Fibroblast of the aortic adventitia (primary cell): ENCODE measurements at places on chromosomes 6 and 20.

GRCh38 chr6:20148433-20148832 lies 63.8 kb downstream of the MBOAT1 start:
- DNase-seq: no peak

- peak; percentile 52 for DNase-seq
These were observed 31.9 kb downstream of the ARID1B start for GRCh38 chr6:156809034-156809433.

- DNase-seq: peak; percentile 94
These were observed 18.1 kb downstream of the TUBB2B start for GRCh38 chr6:3209114-3210023.

- no peak for DNase-seq
These were observed 24.7 kb downstream of the WDR27 start for GRCh38 chr6:169677096-169677495.

DNA sequence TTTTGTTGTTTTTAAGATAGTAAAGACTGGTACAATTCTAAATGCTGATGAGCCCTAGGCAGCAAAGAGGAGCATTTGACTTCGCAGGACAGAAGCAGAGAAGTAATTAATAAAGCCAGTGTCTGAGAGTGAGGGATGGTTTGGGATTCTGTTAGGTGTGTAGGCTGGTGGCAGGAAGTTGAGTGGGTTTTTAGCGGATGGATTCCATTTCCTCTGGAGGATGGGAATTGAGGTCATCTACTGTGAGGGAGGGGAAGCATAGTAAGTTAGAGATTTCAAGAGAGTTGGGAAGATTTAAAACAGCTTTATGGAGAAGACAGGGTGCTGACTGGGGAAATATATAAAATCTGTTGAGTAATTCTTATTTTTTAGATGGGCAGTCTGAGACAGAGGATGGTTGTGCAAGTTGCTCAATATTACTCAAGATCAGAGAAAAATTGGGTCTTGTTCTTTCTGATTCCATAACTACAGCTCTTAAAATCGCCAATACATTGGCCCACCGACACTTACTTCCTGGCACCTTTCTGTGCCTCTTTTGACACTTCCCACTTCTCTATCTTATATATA lies 48.8 kb downstream of the PRL start:
- DNase-seq: peak; percentile 29

- no peak for DNase-seq
These were observed 2.1 kb upstream of the HLA-DOB start for GRCh38 chr6:32818867-32819266.

- no peak for DNase-seq
These were observed 6.0 kb upstream of the ZDHHC14 start for GRCh38 chr6:157374889-157375443.

DNA sequence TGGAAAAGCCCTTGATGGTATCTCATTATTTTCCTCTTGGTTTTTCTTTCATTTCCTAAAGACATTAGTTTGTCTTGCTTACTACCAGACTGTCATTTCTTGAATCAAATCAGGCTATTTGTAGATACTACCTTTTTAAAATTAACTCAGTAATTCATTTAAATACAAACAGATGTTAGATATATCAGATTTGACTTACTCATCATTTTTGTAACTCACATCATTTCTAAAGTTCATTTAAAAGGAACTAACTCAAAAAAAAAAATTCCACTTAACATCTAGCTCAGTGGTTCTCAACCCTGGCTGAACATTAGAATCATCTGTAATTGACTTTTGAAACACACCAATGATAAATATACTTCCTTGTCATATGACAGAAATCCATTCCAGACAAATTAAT lies 48.2 kb upstream of the TINAG start:
- DNase-seq: no peak

GRCh38 chr20:2114990-2115681 lies 13.5 kb downstream of the STK35 start:
- peak; percentile 90 for DNase-seq

DNA sequence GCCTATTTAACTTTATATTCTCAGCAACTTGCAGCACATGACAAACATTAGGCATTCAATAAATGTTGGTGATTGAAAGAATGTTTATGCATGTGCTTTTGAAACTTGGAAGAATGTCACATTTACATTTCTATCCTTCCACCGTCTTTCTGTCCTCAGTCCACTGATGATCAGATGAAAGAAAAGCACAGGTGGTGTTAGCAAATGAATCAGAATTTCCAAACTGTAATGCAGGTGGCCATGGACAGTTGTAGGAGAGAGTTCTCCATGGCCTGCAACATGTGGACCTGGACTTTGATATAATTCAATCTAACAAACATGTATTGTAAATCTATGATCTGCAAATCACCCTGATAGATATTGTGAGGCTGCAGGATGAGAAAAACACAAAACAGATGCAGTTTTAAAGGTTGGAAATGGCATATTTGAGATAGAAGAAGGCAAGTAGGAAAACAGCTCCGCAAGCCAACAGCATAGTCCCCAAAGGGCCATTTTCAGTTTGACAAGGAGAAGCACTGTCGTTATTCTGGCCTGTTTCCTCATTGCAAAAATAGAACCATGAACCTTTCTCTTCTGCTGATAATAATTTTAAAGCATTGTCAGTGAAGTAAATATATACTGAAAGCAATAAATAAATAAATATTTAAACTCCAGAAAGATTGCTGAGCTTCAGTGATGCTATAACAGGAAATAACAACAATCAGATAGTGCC lies 119.4 kb downstream of the AIG1 start:
- DNase-seq: no peak

DNA sequence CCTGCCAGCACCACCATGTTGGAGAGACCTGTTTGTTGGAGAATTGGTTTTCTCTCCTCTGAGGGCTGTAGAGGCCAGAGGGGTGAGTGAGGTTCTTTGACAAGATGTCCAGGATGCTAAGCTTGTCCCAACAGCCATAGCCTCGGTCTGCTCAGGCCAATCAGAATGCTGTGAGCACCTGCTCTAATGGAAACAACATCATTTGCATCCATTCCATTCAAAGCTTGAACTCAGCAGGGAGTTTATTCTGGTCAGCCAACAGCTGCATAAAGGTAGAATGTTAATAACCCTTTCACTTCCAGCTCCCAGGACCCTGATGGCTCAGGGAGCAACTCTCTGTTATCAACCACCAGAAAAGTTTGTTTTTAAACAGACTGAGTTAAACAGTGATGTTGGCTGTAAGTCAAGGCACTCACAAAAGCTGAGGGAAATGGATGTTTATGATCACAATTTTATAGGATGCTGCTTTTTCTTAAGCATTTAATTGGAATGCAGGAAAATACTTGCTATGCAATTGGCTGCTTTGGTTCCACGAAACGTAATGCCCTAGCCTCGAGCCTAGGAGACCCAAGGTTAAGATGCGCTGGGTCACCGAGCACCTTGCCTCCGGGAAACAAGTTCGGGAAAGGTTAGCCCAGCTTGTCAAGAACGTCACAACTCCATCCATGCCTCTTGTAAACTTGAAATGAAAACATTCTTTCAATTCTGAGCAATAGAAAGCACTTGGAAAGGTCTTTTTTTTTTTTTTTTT lies 155.2 kb downstream of the NFATC2 start:
- DNase-seq: no peak

DNA sequence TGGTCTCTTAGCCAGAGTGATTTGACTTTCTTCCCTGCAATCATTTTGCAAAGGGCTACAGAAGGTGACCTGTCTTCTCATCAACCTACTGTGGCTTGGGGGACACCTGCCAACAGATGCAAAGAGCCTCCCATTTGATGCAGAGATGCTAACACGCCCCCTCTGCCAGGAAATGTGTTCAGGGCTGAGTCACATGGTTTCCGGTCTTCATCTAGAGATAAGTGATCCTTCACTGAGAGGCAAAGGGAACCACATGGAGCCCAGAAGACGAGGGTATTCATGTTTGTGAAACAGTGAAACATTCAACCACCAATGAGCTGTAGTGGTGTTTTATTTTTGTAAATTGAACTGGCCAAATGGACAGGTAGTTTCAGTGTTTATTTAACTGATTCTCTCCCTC lies 109.0 kb upstream of the RIN2 start:
- DNase-seq: no peak

GRCh38 chr6:2523061-2523460 lies 227.7 kb downstream of the MYLK4 start:
- no peak for DNase-seq

GRCh38 chr20:37479266-37479665 lies 41.8 kb upstream of the NNAT start:
- no peak for DNase-seq

GRCh38 chr20:40743141-40743775 lies 54.2 kb upstream of the MAFB start:
- no peak for DNase-seq

- DNase-seq: no peak
These were observed 411.0 kb downstream of the C6orf118 start for GRCh38 chr6:164898412-164898811.

DNA sequence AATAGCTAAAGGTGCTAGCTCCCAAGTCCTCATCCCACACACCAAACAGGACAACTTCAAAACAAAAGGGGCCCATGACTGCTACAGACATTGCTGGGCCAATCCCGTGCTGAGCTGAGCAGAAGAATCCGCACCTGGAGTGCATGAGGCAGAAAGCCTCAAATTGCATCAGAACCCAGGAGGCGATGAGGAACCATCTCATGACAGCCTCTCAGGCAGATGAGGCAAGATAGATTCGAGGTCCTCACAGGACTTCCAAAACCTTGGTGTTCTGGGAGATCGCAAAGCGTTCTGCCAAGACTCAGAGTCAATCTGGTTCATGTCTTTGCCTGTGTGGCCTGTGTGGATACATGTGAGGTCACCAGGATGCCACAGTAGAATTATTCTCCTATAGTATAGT lies 32.8 kb upstream of the SSTR4 start:
- DNase-seq: no peak

GRCh38 chr6:56734335-56734734 lies 91.6 kb upstream of the DST start:
- DNase-seq: no peak

DNA sequence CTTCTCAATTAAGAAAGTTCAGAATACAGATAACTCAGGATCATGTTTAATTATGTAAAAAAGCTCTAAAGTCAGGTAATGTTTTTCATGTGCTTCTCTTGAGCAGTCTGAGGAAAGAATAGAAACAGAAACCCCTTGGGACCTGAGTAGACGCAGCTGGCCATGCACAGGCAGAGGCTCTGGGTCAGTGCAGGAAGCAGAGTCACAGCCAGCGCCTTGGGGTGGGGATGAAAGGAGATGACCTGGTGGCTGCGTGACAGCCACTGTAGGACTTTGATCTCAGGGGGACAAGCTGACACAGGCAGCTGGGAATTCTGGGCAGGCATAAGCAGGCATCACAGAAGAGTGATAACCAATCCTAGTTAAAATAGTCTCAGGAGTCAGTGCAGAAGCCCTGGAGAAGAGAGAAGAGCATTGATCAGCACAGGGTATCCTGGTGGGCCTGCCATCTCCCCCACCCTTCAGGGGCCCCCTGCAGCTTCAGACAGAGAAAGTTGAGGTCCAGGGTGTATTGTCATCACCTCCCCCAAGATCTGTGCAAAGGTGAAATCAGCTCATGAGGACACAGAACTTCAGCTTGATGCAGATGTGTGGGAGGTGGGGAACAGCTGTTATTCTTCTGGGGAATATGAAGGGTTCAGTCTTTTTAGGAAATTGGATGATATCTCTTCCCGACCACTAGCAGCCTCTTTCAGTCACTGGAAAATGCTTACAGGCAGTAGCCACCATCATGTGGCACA lies 6.4 kb downstream of the HLA-DQB1 start:
- no peak for DNase-seq

- no peak for DNase-seq
These were observed 16.6 kb downstream of the MCM9 start for GRCh38 chr6:118918329-118918725.

GRCh38 chr6:34584694-34585093 lies 28.6 kb upstream of the SPDEF start:
- no peak for DNase-seq

DNA sequence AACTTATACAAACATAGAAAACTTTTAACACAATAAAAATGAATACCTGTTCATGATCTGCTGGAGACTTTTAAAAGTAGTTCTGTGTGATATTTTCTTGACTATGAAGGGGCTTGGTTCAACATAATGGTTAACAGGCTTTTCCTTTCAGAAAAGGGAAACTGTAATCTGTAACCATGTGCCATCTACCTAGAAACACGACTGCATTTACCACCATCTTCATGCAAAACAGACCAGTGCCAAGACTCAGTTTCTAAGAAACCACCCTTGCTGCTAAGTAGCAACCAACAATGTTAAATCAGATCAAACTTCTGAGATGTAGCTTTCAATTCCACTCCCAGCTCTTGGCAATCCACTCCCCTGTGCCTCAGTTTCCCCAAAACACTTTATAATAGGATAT lies 15.7 kb downstream of the STAU1 start:
- DNase-seq: no peak

DNA sequence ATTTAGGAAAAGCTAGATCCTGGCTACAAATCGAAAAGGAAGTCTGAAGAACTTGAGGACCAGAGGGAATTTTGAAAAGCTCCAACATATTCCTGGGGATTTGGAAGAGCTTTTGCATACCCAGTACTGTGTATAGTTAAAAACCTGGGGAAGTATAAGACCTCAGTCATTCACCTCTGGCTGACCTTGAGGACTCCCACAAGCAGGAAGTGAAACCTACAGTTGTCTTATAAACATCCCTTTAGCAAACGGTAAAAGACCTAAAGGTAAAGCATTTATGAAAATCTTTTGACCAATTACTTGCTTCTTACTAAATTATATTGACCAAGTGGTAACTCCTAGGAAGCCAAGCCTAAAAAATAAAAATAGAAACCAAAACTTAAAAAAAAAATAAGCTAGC lies 175.0 kb downstream of the HAO1 start:
- no peak for DNase-seq

DNA sequence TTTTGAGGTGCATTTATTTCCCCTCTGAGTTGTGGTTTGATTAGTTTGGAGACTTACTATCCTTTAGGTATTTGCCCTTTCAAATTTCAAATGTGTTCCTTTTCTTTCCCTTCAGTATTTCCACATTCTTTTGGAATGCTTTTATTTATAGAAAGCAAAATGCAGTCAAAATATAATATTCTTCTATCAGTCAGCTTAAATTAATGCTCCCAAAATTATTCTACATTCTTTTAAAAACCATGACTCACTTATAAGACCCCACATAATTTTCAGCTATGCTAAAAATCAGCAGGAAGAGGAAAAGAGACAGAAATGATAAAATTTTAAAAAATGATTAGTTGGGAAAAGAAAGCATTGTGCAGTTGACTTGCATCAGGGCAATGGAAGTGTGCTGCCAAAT lies 180.0 kb upstream of the SMLR1 start:
- DNase-seq: peak; percentile 81

- peak; percentile 59 for DNase-seq
These were observed 231.9 kb downstream of the PKHD1 start for GRCh38 chr6:51855310-51856082.

GRCh38 chr20:32285621-32286371 lies 8.3 kb downstream of the KIF3B start:
- peak; percentile 67 for DNase-seq
